Activated CD8-positive, alpha-beta T cell treated with anti-CD3 and anti-CD28 coated beads for 36 hours (primary cell): ENCODE measurements at places on chromosomes 3 and 15. TPM values are rescaled to one million over a fixed set of nuclear protein-coding genes. Genes with fewer than 3 reads are reported as not detected.

- no peak for DNase-seq
- H3K27ac ChIP-seq = no peak overlapping the region
- no peak overlapping the region for H3K4me3 ChIP-seq
- peaks cover 15% of the 10 kb centered on the region for H3K36me3 ChIP-seq
- no peaks in the 10 kb centered on the region for H3K27me3 ChIP-seq
- H3K4me1 ChIP-seq = peaks cover 66% of the 10 kb centered on the region
These were observed 5.3 kb downstream of the ZNF710 start for GRCh38 chr15:90006217-90007075.

DNA sequence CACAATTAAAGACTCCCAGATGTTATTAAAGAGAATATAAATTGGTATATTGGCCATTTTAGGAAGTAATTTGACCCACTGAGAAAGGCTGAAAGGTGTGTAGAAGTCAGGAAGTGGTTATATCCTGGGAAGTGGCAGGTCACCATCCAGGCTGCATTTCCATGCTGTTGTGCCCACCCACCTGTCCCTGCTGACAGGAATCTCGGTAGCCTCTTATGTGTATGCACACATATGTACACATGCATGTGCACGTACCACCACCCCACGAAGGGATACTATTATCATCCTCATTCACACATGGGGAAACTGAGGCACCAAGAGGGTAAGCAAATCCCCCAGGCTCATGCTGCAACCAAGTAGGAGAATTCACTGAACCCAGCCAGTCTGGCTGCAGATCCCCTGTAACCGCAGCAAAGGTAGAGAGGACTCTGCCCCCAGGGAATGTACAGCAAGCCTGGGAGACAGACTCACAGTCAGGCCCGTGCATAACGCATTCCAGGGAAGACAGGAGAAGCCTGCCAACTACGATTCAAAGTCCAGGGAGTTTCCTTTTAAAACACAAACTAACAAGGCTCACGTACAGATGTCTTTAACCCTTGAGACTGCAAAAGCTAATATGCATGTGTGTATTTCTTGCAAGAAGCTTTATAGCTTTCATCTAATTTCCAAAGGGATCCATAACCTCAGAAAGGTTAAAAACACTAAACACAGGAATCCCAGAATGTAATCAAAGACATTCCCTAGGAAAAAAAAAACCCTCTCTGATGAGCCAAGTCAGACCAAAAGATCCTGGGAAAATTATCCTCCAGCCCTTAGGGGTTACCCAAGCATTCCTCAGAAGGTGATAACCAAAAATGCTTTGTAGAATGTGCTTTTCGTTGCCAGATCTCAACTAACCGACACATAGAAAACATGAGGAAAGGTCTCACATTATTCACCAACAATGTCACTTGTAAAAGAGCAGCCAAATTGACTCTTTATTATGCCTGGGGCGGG, 129.6 kb downstream of the ADAMTS17 start:
- no peaks in the 10 kb centered on the region for H3K27me3 ChIP-seq
- no peaks in the 10 kb centered on the region for H3K36me3 ChIP-seq
- H3K4me3 ChIP-seq = no peak overlapping the region
- DNase-seq = no peak
- no peaks in the 10 kb centered on the region for H3K4me1 ChIP-seq

CCDC9B gene
- 2.3 TPM for total RNA-seq

TM4SF4 gene
- total RNA-seq = not detected

- H3K27ac ChIP-seq = no peak overlapping the region
- no peaks in the 10 kb centered on the region for H3K36me3 ChIP-seq
- H3K27me3 ChIP-seq = peaks cover 22% of the 10 kb centered on the region
- H3K4me3 ChIP-seq = no peak overlapping the region
- DNase-seq = no peak
These were observed 37.4 kb upstream of the CCDC174 start for GRCh38 chr3:14614189-14614588.

GRCh38 chr3:177495566-177495965, 298.3 kb upstream of the TBL1XR1 start:
- no peak for DNase-seq
- no peak overlapping the region for H3K4me3 ChIP-seq
- H3K36me3 ChIP-seq = no peaks in the 10 kb centered on the region
- no peaks in the 10 kb centered on the region for H3K4me1 ChIP-seq
- H3K27ac ChIP-seq = no peak overlapping the region

GRCh38 chr15:78003539-78004008, 73.9 kb downstream of the TBC1D2B start:
- H3K4me1 ChIP-seq = peaks cover 18% of the 10 kb centered on the region
- peaks cover 33% of the 10 kb centered on the region for H3K36me3 ChIP-seq
- no peak overlapping the region for H3K4me3 ChIP-seq

DNA sequence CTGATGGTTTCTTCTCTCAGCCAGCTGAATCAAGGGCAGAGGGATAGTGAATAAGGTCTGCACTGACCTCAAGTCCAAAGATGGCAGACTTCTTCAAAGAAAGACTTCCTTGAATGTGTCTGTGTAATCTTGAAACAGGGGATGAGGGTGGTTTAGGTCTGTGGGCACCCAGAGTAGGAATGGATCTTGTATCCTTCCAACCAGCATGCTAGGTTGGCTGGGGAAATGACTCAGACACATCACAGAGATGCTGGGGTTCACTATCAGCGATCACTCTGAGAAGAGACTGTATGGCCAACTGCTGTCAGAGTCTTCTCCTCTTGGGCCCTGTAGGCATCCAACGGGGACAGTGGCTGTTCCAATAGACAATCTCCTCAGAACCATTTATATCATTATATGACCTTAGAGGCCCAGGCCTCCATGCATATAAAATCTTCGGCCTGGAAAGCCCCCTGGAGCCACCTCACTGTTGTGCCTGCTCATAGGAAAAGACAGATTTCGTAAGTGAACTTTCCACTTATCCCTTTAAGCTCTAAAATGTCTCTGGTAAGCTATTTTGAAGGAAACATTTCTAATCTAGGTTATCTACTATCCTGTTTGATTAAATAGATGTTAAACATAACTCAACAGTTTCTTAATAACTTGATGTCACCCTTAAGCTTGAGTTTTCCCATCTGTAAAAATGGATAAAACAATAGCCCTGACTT, 58.5 kb downstream of the TIPARP start:
- no peak overlapping the region for H3K4me3 ChIP-seq
- DNase-seq = peak; percentile 10
- H3K27ac ChIP-seq = no peak overlapping the region
- no peaks in the 10 kb centered on the region for H3K36me3 ChIP-seq
- H3K4me1 ChIP-seq = no peaks in the 10 kb centered on the region
- H3K27me3 ChIP-seq = no peaks in the 10 kb centered on the region

ATP13A5 gene
- total RNA-seq = not detected

IL17RD gene
- total RNA-seq = not detected

DNA sequence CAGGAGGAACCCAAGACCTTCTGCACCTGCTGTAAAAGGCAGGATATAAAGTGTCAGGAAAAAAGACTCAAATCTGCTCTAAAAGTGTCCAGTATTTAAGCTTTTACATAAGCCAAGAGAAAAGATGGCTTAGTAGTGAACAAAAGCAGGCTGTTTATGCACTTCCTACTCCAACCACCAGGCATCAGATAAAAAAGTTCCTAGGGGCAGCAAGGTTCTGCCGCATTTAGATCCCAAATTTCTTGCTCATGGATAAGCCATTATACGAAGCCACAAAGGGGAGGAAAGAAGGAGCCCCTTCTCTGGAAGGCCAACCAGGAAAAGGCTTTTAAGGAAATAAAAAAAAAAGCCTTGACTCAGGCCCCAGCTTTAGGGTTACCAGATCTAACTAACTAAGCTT, 10.6 kb upstream of the SLC9C1 start:
- H3K4me1 ChIP-seq = no peaks in the 10 kb centered on the region
- H3K27ac ChIP-seq = no peak overlapping the region
- DNase-seq = no peak
- H3K27me3 ChIP-seq = no peaks in the 10 kb centered on the region
- no peaks in the 10 kb centered on the region for H3K36me3 ChIP-seq
- H3K4me3 ChIP-seq = no peak overlapping the region

DNA sequence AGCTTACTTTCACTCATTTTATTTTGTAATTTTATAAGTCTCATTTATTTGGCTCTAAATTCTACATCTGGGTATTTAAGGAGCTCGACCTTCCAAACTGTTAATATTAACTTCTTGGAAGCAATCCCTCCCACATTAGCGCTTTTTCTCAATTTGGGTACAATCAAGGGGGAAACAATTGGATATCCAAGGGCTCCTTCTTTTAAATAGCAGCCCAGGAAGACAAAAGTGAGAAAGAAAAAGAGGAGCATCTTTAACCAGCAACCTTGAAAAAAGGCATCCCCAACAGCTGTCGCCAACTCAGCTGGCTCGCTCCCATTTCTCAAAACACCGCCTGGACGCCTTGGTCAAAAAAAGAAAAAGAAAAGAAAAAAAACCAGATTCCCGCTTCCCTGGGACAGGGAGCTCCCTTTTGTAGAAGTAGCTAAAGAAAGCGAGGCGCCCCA, 873 bp downstream of the C3orf70 start:
- H3K27me3 ChIP-seq = peaks cover 28% of the 10 kb centered on the region
- H3K36me3 ChIP-seq = no peaks in the 10 kb centered on the region
- peaks cover 2% of the 10 kb centered on the region for H3K4me1 ChIP-seq
- H3K4me3 ChIP-seq = peak overlapping the region; percentile 64
- no peak overlapping the region for H3K27ac ChIP-seq

DNA sequence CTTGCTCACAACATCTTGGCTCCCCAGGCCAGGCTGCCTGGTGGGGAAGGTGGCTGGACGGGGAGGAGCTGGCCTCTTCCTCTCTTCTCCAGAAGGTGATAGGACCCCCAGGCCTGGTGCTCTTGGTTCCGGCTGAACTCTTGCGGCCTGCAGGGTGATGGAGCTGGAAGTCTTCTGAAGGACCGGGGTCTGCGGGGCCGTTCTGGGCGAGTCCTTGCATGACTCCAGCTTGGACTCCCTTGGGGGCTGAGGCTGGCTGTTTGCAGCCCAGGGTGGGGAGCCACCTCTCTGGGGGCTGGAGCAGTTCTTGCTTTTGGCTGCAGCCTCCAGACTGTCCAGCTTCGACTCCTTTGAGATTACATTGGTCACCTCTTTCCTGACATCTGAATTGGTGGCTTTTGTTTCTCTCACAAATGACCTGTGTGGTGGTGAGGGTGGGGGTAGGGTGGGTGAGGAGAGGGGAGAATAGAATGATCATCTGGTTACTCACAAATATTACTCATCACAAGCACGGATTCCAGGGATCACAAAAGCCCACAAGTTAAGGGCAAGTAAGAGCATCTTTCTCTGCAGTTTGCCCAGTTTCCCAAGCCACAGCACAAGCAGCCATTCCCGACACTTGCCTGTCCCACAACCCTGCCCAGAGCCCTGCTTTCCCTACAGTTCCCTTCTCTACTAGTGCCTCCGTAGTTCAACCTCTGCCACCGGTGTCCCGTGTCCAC, 149.1 kb upstream of the HACD2 start:
- H3K4me1 ChIP-seq = no peaks in the 10 kb centered on the region
- no peak for DNase-seq
- H3K27ac ChIP-seq = no peak overlapping the region
- peaks cover 5% of the 10 kb centered on the region for H3K27me3 ChIP-seq

DNA sequence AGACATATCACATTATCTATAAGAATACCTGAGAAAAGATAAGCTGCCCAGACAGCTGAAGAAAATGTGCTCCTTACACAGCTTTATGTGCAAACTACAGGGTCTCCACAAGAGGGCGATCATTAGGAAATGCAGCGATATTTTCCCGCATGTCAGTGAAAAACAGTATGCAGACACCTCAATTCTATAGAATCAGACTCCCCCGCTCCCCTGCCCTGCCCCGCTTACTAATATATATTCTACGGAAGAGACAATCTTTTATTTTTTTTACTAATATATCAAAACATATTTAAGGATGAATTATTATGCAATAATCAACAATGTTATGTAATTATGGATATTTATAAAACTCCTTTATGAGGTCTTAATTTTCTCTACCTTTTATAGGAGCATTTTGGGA, 681.3 kb downstream of the ROBO1 start:
- no peaks in the 10 kb centered on the region for H3K4me1 ChIP-seq
- no peak overlapping the region for H3K27ac ChIP-seq
- H3K27me3 ChIP-seq = no peaks in the 10 kb centered on the region

DNA sequence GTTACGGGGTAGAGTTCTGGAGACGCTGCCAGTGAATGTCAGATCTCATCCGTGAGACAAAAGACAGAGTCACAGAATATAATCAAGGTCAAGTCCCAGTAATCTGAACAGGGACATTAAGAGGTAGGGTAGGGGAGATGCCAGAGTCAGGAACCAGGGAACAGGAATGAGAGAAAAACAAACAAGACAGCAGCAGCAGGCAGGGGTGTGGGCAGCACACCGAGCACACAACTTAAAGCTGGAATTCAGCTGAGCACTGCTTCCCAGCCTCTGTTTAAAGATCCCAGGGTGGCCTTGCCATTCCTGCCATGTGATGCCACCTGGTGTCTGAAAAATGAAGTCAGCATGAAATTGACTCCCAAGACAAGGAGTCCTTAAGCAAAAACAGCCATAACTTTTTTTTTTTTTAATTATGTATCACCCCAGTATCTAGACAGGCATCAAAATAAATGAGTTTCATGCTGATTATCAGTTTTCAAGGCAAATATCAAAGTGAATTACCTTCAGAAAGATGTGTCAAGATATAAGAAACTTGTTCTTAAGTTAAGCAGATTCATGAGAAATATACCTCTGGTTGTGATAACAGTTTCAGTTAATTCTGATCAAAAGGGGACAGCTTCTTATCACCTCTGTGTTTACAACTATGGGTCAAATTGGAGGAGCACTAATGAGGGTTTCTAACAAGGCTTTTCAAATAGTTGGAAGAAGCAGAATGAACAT, 203.7 kb downstream of the SLC9A9 start:
- H3K36me3 ChIP-seq = peaks cover 1% of the 10 kb centered on the region
- H3K4me3 ChIP-seq = no peak overlapping the region
- no peaks in the 10 kb centered on the region for H3K27me3 ChIP-seq
- H3K27ac ChIP-seq = no peak overlapping the region
- H3K4me1 ChIP-seq = no peaks in the 10 kb centered on the region
- peak; percentile 38 for DNase-seq

SLC7A14 gene
- total RNA-seq = not detected

GRCh38 chr3:3074551-3075257, 35.5 kb downstream of the IL5RA start:
- no peak overlapping the region for H3K27ac ChIP-seq
- H3K4me3 ChIP-seq = no peak overlapping the region
- H3K27me3 ChIP-seq = peaks cover 2% of the 10 kb centered on the region
- no peaks in the 10 kb centered on the region for H3K4me1 ChIP-seq
- DNase-seq = no peak

- H3K36me3 ChIP-seq = no peaks in the 10 kb centered on the region
- no peak for DNase-seq
- no peak overlapping the region for H3K4me3 ChIP-seq
- peaks cover 37% of the 10 kb centered on the region for H3K27me3 ChIP-seq
- no peak overlapping the region for H3K27ac ChIP-seq
These were observed 108.1 kb upstream of the TPM1 start for GRCh38 chr15:62934236-62934971.

SEMA3G gene
- not detected for total RNA-seq

- H3K27me3 ChIP-seq = no peaks in the 10 kb centered on the region
These were observed 45.1 kb upstream of the CP start for GRCh38 chr3:149266736-149267135.

- no peak for DNase-seq
- H3K27me3 ChIP-seq = no peaks in the 10 kb centered on the region
- peaks cover 18% of the 10 kb centered on the region for H3K4me1 ChIP-seq
- H3K4me3 ChIP-seq = no peak overlapping the region
- H3K36me3 ChIP-seq = no peaks in the 10 kb centered on the region
These were observed 15.3 kb downstream of the CCR8 start for GRCh38 chr3:39344746-39345344.

TMEM45A gene
- 1.1 TPM for total RNA-seq

ROPN1 gene
- not detected for total RNA-seq

SLCO3A1 gene
- total RNA-seq = 4.2 TPM

- DNase-seq = no peak
- no peak overlapping the region for H3K4me3 ChIP-seq
- no peak overlapping the region for H3K27ac ChIP-seq
- no peaks in the 10 kb centered on the region for H3K27me3 ChIP-seq
- no peaks in the 10 kb centered on the region for H3K36me3 ChIP-seq
These were observed 388.3 kb downstream of the FEZF2 start for GRCh38 chr3:61985020-61985419.
